ENCODE measurements at places on chromosomes 7 and 10. TPM values are rescaled to one million over a fixed set of nuclear protein-coding genes. Genes with fewer than 3 reads are reported as not detected.

The NDUFA5 gene
- 57.0 TPM for total RNA-seq

The ELMO1 gene
- 5.0 TPM for total RNA-seq

The LAMB4 gene
- 0.15 TPM for total RNA-seq

The C10orf62 gene
- 0.45 TPM for total RNA-seq

The ACBD7 gene
- total RNA-seq = 8.2 TPM

DNA sequence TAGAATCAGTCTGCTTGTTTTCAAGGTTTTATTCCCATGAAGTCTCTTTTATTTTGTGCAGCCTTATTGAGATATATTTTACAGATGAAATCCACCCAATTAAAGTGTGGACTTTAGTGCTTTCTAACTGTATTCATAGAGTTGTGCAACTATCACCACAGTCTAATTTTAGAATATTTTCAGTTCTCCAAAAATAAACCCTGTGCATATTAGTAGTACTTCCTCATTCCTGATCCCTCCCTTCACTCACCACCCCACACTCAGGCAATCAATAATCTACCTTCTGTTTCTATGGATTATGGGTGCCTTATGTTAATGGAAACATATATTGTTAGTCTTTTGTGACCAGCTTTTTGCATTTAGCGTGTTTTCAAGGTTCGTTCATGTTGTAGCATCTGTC, 185.7 kb upstream of the TMEM72 start:
- no peak overlapping the region for H3K27ac ChIP-seq
- H3K36me3 ChIP-seq = no peaks in the 10 kb centered on the region
- no peaks in the 10 kb centered on the region for H3K27me3 ChIP-seq
- no peaks in the 10 kb centered on the region for H3K4me1 ChIP-seq
- no peak for DNase-seq

- no peaks in the 10 kb centered on the region for H3K36me3 ChIP-seq
- DNase-seq = no peak
- H3K27ac ChIP-seq = no peak overlapping the region
- no peaks in the 10 kb centered on the region for H3K27me3 ChIP-seq
- no peaks in the 10 kb centered on the region for H3K4me1 ChIP-seq
These were observed 223.8 kb downstream of the DYNC1I1 start for GRCh38 chr7:95996174-95996573.

DNA sequence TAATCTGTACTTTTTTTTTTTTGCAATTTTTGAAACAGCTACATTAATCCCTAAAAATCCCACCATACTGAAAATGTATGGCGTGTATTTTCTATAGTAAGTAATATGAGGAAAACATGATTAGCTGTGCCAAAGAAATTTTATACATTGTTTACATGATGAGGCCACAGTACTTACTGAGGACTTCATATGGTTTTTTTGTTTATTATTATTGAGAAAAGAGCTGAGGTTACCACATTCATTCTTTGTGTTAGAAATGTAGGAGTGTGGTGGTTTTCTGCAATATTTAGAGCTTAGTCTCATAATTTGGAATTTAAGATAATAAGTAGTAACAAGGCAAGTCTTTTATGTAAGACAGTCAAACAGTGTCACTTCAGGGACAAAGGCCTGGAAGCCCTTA, 45.1 kb downstream of the SLC25A40 start:
- no peaks in the 10 kb centered on the region for H3K4me1 ChIP-seq
- no peaks in the 10 kb centered on the region for H3K36me3 ChIP-seq
- DNase-seq = no peak
- no peak overlapping the region for H3K27ac ChIP-seq
- H3K27me3 ChIP-seq = no peaks in the 10 kb centered on the region
- H3K4me3 ChIP-seq = no peak overlapping the region

DNA sequence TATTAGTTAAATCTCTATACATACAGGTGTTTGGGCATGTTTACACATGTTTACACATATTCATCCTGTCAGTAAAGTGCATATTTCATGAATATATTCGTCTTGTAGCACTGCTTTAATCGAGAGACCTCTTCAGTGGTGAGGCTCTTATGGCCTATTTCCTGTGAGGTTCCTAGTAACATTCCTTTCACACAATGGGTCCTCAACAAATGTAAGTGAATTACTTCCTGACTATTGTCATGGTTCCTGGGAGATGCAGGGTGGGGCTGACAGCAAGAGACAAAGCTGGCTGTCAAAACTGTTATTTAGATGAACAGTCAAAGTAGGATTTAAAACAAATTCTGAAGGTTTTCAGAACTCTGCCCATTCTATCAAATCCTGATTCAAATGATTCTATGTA, 12.4 kb upstream of the SEMA3A start:
- H3K4me1 ChIP-seq = no peaks in the 10 kb centered on the region
- H3K4me3 ChIP-seq = no peak overlapping the region
- no peak for DNase-seq
- no peaks in the 10 kb centered on the region for H3K27me3 ChIP-seq
- no peaks in the 10 kb centered on the region for H3K36me3 ChIP-seq

DNA sequence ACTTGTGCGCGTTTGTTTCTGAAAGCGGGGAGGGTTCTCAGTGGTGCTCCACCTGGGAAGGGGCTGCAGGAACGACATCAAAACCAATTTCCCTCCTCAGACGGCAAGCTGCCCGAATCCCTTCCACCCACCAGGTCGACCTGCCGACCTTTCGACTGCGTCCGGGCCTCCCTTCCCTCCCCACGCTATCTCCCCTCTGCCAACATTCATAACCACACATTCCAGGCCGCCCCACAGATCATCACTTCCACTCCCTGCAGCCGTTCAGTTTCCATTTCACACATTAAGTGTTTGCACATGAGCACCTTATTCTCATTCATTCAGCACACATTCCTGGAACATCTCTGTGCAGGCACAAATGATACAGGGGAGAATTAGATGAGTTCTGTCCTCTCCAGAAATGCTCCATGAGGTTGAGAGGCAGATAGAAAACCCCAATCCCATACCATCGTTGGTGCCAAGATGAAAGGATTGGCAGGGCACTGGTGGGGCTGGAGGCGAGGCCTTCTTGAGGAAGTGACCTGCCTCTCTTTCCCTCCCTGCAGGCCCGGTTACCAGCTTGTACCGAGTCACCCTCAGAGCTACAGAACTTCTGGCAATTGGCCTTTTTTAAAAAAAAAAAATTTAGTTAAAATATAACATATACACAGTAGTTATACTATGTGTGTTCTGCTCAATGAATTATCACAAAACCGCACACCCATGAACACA, 70.0 kb downstream of the MINDY4 start:
- H3K4me3 ChIP-seq = no peak overlapping the region
- H3K4me1 ChIP-seq = peaks cover 10% of the 10 kb centered on the region
- H3K27me3 ChIP-seq = no peaks in the 10 kb centered on the region
- H3K27ac ChIP-seq = no peak overlapping the region
- no peaks in the 10 kb centered on the region for H3K36me3 ChIP-seq

DNA sequence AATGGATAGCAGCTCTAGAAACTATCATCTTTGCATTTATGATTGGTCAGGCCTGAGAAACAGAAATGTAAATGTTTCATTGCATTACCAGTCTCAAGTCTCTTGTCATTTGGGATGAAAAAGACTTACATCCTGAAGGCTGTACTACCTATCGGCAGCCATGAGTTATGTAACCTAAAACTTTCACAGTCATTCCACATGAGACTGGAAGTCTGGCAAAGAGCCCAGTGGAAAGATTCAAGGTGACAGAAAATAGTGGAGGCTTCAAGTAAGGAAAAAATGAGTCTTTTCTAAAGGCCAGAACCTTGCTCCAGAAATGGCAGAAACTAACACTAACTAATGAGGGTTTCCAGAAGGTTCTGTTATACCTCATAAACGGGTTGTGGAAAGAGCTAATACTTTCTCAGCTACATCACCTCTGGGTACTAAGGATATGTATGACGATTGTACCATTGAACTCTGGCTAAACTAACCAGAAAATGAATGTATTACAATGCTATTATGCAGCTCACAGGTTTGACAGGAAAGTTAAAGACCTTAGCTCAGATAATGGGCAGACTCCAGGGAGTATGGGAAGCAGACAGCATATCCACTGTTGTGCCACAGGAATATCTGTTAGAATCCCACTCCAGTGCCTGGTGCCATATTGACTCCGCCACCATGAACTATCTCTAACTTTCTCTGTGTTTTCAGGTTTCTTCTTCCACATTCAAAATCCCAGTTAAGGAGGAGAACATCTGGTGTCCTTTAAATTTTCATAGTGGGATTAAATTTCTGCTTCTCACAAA, 41.7 kb upstream of the DYNC1I1 start:
- no peaks in the 10 kb centered on the region for H3K36me3 ChIP-seq
- no peak overlapping the region for H3K4me3 ChIP-seq
- H3K27ac ChIP-seq = no peak overlapping the region
- no peaks in the 10 kb centered on the region for H3K4me1 ChIP-seq
